ENCODE measurements at places on chromosomes 5 and 9.

DNA sequence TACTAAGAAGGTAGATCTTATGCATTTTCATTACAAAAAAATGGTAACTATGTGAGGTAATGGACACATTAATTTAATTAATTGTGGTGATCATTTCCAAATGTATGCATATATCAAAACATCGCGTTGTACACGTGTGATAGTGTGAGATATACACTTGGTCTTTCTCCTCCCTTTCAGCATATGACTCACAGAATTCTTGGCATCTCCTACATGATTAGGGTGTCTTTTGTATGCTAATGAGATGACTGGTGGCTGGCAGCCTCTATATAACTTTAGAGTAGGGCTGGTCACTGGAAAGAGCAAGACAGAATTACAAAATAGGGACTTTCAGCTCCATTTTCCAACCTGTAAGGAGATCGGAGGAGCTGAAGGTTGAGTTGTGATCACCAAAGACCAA is 1167.6 kb downstream of the CDH12 start:
- no peak for DNase-seq

GRCh38 chr5:2373631-2374030 is 377.8 kb downstream of the IRX2 start:
- DNase-seq, result no peak

DNA sequence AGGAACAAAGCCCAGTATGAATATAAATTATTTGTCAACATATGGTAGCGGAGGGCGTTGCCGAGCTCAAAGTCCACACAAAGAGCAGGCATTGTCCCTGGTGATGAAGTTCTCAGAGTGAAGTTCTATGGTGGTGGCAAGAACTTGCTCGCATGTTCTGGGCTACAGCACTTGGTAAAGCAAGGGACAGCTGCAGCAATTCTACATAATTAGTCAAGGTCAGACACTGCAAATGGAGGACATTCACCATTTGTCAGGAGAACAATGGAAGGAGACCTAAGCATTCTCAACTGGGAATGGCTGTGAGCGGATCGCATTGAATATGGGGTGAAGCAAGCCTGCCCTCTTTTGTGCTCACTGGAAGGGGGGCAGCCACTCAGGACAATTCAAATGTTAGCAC is 503.8 kb upstream of the ADAMTS16 start:
- no peak for DNase-seq

GRCh38 chr9:130927995-130928900 is 10.8 kb downstream of the FIBCD1 start:
- DNase-seq, result no peak

DNA sequence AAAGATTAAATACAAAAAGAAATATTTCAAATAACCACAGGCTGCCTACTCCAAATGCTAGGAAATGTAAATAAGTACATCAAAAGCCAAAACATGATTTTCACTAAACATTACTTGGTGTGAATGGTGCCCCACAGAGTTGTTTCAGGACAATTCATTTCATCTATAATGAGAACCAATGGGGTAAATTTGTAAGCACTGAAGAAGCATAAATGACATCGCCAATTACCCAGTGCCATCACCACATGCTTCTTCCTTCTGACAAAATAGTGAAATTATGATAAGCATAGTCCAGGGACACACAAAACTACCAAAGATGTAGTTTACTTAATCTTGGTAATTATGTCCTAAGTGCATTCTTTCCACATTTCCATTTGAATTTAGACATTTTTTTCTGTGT is 510.4 kb upstream of the TYRP1 start:
- no peak for DNase-seq

DNA sequence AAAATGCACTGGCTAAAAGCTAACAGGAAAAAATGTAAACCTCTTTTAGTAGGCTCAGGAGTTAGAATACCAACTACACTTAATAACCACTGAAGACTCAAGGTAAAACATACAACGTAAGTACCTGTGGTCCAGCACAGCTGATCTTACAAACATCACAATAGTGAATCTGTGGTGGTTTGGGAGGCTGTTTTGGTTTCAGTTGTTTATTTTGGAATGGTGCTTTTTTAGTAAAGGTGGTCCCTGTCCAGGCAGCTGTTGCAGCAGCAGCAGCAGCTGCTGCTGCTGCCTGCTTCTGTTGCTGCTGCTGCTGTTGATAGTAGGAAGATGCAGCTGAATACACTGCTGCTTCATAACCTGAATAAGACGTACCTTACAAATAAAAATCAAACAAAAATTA is 37.9 kb downstream of the ZFR start:
- DNase-seq, result no peak

All from CD4-positive, alpha-beta T cell treated with Interleukin-4 for 1 hour (primary cell).